Renal cortex interstitium (tissue), 15 donors: ENCODE measurements at places on chromosomes 13 and 19. TPM values are rescaled to one million over a fixed set of nuclear protein-coding genes. Genes with fewer than 3 reads are reported as not detected.

- DNase-seq = no peak
Observed at GRCh38 chr13:114071410-114071809, 61.0 kb downstream of the RASA3 start.

- DNase-seq = no peak
Observed at GRCh38 chr19:1470055-1470304, 9.0 kb downstream of the C19orf25 start.

DNA sequence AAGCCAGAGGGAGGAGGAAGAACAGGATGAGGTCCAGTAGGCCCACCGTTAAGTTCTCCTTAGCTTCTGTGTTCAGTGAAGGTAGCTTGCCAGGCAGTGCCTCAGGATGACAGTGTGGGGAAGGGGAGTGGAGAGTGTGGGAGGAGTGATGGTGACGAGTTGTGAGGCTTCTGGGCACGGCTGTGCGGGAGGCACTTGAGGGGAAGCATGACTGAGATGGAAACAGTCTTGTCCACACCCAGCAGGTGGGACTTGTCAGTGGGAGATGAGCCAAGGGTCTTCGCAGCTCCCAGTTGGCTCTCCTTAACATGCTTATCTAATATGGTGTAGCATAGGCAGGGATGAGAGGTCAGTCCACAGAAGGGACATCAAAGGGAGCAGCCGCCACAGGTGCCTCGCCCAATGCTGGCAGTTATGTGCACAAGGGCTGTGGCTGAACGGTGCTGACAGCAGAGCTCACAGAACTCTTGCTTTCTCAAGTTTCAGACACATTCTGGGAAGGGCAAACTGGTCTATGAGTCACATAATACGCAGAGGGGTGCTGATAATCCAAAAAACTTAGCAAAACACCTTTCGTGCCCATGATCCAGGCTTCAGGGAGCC, 47.5 kb downstream of the OXGR1 start:
- no peak for DNase-seq

The ZNF525 gene
- 9.9 TPM for polyA plus RNA-seq

The ZIC5 gene
- 0.09 TPM for polyA plus RNA-seq

DNA sequence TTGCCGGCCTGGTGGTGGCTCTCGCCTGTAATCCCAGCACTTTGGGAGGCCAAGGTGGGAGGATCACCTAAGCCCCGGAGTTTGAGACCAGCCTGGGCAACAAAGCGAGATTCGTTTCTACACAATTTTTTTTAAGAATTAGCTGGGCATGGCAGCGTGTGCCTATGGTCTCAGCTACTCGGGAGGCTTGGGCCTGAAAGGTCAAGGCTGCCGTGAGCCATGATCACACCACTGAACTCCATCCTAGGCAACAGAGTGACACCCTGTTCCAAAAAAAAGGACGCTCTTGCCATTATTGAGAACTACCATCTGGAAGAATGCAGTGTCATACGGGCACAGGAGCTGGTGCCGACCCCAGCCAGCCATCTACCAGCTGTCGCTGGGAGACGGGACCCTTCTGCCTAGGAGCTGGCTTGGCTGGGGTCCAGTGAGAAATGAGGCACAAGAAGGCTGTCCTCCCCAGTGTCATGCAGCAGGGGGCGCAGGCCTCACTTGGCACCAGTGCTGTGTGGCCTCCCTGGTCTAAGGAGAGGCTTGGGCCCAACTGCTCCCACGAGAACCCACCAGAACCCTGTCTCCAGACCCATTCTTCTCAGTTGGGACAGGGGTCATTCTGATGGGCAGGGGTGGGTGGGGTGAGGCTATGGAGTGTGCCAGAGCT, 12.2 kb upstream of the RELB start:
- peak; percentile 8 for DNase-seq

GRCh38 chr19:10018263-10018662, 5.0 kb downstream of the RDH8 start:
- no peak for DNase-seq

- no peak for DNase-seq
Observed at GRCh38 chr19:58573658-58574164, 576 bp upstream of the MZF1 start.

DNA sequence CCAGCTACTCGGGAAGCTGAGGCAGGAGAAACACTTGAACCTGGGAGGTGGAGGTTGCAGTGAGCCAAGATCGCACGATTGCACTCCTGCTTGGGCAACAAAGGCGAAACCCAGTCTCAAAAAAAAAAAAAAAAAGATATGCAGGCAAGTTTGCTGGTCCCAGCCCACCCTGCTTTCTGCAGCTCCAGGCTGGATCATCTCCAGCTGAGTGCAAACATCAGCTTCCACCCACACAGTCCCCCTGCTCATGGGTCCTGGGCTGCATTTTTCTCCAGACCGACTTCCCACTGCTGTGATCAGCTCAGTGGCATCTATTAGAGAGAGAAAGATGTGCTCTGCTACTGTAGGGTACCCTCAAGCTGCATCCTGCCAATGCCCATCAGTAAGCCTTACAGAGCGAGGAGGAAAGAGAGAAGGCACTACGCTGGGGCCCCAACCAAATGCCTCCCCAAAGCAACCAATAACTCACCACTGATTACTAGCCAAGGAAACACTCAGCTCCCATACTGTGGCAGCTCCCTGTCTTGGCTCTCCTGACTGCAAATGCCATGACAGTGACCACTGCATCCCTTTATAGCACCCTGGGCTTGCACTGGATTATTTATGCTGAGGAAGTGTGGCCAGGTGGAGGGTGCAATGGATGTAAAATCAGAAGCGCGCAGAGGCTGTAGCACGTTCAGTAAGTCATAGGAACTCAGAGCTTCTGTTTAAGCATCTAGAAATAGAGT, 170.9 kb upstream of the ZNF507 start:
- DNase-seq = no peak

GRCh38 chr13:25281193-25281934, 5.9 kb downstream of the MTMR6 start:
- no peak for DNase-seq

The MTMR6 gene
- 15.2 TPM for polyA plus RNA-seq

- no peak for DNase-seq
Observed at GRCh38 chr13:94232956-94233355, 246.5 kb downstream of the DCT start.

GRCh38 chr13:107104631-107105030, 536.7 kb upstream of the ARGLU1 start:
- DNase-seq = no peak

The RFXANK gene
- polyA plus RNA-seq = 85.3 TPM

DNA sequence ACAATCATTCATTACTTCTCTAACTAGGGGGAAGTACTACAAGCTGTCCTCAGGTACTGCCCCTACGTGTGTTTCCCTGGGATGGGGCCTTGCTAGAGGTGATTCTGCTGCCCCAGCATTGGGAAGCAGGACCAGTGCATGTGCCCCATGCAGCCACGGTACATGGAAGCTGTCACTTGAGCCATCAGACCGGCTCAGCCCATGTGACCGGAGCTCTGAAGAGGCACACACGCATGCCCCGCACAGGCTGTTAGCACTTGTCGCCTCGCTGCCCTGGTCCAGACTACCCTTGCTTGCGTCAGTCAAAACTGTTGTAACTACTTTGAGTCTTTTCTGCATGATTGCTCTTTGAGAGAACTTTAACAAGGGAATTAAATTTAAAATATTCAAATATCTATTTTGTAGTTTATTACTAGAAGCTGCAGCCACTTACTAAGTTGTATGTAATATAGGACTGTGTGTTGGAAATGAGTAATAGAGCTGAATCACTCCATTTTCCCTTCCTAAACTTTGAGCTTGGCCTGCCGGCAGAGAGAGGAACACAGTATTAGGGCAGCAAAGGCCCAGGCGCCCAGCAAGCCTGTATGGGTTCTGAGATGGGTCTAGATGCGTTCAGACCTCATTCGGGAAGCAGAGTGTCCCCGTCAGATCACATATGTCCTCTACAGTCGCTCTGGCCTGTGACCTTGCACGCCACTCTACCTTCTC, 42.2 kb downstream of the DHRS12 start:
- no peak for DNase-seq

DNA sequence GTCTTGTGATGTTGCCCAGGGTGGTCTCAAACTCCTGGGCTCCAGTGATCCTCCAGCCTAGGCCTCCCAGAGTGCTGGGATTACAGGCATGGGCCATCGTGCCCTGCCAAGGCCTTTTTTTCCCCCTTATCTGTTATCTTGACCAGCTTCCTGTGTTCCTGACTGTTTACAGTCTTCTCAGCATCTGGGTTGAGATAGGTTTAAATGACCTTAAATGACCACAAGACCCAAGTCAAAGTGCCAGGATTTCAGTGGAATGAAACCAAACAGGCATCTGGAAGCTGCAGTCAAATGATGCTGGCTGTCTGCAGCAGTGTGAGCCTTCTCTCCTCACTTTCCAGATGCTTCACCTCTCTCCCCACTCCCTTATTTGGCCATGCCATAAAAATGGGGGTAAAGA, 114.2 kb upstream of the CLDN10 start:
- DNase-seq = no peak

DNA sequence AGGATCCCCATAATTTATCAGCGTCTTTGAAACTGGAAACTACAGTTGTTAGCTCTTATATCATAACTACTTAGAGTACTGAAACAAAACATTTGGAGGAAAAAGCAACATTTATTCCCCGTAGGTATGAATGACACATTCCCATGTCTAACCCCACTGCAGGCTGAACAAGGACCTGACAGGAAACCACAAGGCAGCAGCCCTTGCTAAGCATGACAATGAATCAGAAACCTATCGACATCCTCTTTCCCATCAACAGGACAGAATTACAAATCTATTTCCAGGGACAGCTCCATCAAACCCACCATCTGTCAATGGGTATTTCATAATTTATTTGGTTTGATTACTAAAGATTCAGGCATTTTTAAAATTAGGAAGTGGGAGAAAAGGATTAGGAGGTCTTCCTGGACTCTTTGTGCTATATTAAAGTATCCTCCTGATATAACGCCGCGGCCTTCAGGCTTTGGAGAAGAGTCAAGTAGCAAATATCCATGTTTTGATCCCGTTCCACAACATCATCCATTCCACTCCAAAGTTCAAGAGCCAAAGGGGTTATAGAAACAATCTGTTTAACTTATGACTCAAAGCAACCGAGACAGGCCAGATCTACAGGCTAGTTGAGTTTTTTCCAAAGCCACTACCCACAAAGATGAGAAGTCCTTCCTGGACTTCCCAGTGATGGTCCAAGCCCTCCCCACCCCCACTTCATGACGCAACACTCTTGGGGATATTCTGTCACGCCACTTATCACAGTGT, 51.1 kb downstream of the FAM216B start:
- no peak for DNase-seq

DNA sequence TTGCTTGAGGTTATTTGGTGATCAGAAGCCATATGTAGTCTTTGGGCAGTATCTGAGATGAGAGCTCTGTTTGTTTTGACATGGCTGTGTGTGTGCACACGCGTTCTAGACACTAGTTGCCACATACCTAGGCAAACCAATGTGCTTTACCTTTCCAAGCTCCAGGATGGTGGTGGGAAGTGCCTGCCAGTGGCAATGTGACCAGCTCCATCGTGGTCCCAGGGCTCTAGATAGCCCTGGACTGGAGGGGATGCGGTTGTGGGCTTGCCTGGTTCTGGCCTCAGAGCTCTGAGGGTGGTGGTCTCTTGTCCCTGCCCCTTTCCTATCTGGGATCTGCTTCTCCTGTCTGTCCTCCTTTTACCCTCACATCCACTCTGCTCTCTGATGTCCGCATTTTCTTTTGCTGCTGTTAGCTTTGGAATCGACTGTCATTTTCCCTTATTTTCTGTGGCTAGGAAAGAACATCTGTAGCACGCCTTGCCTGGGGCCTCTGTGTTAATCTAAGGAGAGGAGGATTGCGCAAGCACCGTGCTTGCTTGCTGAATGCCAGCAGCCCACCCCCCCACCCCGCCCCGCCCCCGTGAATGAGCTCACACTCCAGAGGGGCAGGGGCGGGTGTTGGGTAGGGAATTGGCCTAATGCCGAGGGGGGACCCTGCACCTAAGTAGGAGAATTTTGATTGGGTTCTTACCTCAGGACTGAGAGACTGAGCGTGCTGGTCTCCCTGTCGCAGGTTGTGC, 89.5 kb downstream of the ARHGEF7 start:
- DNase-seq = no peak

The CD70 gene
- not detected for polyA plus RNA-seq
